MV-4-11 (cell line): ENCODE measurements at places on chromosomes 1 and 21.

- DNase-seq: no peak
Observed at GRCh38 chr1:160823296-160823695, 27.3 kb downstream of the LY9 start.

- peak; percentile 30 for DNase-seq
Observed at GRCh38 chr1:46547481-46548383, 3.7 kb downstream of the KNCN start.

- no peak for DNase-seq
Observed at GRCh38 chr1:156400191-156400935, 31.4 kb downstream of the RHBG start.

DNA sequence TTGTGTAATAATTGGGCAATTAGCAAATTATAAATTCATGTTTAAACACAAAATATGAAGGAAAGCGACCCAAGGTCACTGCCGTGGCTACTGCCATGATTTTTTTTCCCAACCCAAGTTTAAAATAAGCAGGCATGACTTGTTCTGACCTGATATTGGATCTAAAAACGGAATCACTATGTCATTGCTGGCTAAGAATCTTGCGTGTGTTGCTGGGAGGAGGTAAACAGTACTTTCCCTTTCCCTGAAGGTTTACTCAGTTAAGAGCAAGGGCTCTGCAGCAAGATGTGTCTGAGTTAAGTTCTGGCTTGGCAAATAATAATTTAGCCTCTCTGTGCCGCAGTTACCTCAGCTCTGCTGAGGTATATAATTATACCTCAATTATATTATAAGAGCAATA lies 125.7 kb upstream of the L1TD1 start:
- DNase-seq: no peak

GRCh38 chr1:70979313-70979712 lies 68.3 kb downstream of the PTGER3 start:
- no peak for DNase-seq

DNA sequence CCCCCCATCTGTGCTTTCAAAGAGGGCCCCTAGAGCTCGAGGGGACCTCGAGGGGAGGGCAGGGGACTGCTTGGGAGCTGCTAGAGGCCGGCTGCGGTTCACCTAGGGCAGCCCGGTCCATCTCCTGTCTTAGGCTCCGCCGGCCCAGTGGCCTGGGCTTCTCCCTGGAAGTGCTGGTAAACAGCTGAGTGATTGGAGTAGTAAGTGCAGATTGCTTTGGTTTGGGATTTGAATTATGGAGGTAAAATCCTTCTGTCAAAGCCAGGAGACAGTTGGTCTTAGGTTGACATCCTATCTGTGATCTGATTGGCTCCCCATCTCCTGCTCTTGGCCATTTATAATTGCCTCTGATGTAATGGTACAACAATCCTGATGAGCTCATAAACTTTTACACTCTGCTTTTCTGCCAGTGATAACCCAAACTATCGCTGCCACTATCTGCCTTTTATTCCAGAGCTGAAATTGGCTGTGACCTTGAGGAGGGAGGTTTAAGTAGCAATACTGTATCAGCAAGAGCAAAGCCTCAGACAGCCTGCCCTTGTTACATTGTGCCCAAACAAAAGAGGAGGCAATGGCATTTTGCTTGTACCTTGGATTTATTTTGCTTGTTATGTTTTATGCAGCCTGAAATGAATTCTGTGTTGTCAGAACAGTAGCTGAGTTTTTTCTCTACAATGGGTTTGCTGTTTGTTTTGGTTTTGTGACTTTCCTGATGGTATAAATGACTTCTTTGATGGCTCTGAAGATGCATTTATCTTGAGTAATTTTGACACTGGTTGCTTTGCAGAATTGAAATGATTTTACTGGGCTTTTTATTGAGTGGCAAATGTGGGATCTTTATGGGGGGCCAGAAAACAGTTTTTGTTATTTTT lies 2.4 kb downstream of the ARID1A start:
- DNase-seq: peak; percentile 82

- DNase-seq: no peak
Observed at GRCh38 chr1:66571789-66572188, 37.8 kb downstream of the SGIP1 start.

- peak; percentile 25 for DNase-seq
Observed at GRCh38 chr1:228794173-228794572, 58.9 kb downstream of the RHOU start.

- no peak for DNase-seq
Observed at GRCh38 chr1:182952677-182953444, at the start of gene SHCBP1L. SHCBP1L (minus strand) TSS chr1:182953166; CDS start chr1:182953133, 33 bp downstream.
